ENCODE measurements at places on chromosomes 7 and 10. TPM values are rescaled to one million over a fixed set of nuclear protein-coding genes. Genes with fewer than 3 reads are reported as not detected.

Gene ZNF722
- total RNA-seq, result not detected

Gene NFE2L3
- 60.8 TPM for total RNA-seq

Gene PDE6C
- not detected for total RNA-seq

Gene CYP2C18
- not detected for total RNA-seq

Gene ANK3
- total RNA-seq, result 5.2 TPM

Gene UPK3BL2
- total RNA-seq, result 2.9 TPM

Gene TEX36
- not detected for total RNA-seq

Gene ZNF3
- total RNA-seq, result 38.5 TPM

Gene CPEB3
- total RNA-seq, result 1.8 TPM

Gene NPC1L1
- total RNA-seq, result not detected

Gene PIP
- total RNA-seq, result not detected

Gene ITPRID1
- not detected for total RNA-seq

Gene SLC26A5
- total RNA-seq, result 0.33 TPM

Gene SND1
- 311 TPM for total RNA-seq

Gene ZNF853
- total RNA-seq, result 0.65 TPM

Gene GNAT3
- total RNA-seq, result not detected

Gene GJD4
- not detected for total RNA-seq

Gene FBXL13
- total RNA-seq, result 0.98 TPM

Gene MNX1
- total RNA-seq, result not detected

Gene C10orf67
- not detected for total RNA-seq
